ENCODE measurements at places on chromosomes 2 and 18.
A peak's percentile ranks its signal among the peaks of the same experiment; 100 is the strongest.

DNA sequence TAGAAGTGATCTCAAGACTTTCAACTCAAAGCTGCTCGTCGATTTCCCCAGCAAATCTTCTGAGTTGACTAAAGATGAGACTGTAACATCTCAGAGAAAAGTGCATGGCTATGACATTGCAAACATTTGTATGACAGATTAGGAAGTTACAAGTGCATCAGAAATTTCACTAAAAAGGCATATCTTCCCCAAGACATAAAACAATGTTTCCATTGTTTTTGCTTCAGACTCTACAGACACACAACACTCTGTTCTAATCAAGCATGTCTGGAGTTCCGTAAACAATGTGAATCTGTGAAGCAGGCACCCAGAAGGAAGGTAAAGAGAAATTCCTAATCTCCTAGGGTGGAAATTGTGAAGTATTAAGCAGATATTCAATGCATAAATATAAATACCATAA is 144.6 kb upstream of the LYPD1 start:
- no peak for DNase-seq

- DNase-seq, result no peak
Measured at GRCh38 chr2:208570066-208570465, 163.5 kb downstream of the PTH2R start.

DNA sequence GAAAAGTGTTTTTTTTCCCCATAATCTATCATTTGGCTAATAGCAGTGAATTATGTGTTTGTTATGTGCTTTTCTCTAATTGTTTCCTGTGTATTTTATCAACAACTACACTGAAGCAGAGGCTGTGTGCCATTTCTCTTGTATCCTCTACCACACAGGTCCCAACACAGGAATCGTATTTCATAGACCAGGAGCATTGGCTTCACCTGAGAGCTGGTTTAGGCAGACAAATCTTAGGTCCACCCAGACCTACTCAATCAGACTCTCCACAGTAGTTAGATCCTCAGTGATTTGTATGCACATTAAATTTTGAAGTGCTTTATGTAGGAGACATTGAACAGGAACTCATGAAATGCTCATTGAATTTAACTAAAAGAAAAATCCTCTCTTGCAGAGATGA is 109.2 kb downstream of the FSHR start:
- DNase-seq, result no peak

DNA sequence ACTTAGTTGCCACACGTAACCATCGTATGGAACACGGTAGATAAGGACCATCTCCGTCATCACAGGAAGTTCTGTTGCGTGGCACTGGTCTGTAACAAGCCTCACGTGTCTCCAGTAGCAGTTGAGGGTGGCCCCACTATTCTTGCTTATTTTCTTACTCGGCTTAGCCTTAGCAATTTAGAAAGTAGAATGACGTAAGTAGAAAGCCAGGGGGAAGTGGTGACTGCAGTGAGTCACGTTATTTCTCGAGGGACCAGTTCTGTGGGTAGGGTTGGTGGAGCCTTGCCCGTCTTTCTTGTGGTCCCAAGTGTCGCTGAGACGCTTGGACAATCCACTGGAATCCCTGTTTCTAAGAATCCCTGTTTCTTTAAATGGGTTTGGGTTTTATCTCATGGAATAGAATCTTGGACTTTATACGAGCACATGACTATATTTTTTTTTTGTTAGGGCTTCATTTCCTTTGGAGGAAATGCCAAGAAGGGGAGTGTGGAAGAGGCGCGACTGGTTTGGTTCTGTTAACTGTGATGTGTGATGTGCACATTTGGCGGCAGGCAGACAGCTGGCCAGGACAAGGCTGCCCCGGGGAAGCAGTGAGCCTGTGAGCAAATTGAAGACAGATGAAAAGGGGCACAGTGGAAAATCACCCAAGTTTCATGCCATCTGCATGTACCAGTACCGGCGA is 96.2 kb downstream of the CABLES1 start:
- peak; percentile 76 for DNase-seq

GRCh38 chr2:230318190-230319121 is 8.5 kb upstream of the SP140L start:
- DNase-seq, result no peak

- DNase-seq, result no peak
Measured at GRCh38 chr2:40404517-40404916, 47.4 kb downstream of the SLC8A1 start.

DNA sequence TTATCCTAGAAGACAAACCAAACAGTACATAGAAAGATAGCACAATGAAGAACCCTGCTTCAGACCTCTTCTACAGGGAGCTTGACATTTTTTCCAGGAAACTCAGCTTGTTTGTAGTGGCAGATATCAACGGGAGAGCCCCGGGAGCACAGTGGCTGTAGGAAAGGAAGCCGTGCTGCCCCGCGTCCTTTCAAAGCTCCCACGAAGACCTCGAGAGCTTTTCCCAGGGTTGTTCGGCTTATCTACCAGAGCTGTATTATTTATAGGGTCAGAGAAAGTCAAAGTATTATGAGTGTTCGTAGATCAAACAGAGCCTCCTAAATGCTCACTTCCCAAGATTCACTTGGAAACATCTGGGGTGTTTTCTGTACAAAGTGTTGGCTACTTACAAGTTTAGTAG is 167.1 kb upstream of the COPS8 start:
- no peak for DNase-seq

- no peak for DNase-seq
Measured at GRCh38 chr2:229401171-229401865, 130.2 kb upstream of the PID1 start.

GRCh38 chr18:12882453-12883371 is 1.3 kb downstream of the PTPN2 start:
- DNase-seq, result no peak

DNA sequence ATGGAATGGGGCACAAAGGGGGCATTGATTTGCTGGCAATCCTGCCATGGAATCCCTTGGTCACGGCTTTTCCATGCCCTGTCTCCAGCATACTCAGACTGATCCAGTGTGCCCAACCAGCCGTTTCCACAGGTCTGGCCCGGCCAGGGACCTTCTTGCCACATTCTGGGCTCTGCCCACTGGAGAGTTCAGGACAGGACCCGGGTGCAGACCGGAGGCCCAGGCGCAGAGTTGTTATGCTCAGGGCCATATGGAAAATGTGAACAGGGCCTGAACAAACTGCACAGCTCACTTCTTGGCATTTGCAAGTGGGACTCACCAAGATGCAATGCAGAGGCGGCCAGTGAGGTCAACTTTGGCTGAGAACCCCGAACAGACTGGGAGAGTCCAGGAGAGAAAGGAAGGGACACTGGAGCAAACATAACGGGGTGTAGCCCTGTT is 15.6 kb upstream of the ASAP2 start:
- DNase-seq, result no peak

DNA sequence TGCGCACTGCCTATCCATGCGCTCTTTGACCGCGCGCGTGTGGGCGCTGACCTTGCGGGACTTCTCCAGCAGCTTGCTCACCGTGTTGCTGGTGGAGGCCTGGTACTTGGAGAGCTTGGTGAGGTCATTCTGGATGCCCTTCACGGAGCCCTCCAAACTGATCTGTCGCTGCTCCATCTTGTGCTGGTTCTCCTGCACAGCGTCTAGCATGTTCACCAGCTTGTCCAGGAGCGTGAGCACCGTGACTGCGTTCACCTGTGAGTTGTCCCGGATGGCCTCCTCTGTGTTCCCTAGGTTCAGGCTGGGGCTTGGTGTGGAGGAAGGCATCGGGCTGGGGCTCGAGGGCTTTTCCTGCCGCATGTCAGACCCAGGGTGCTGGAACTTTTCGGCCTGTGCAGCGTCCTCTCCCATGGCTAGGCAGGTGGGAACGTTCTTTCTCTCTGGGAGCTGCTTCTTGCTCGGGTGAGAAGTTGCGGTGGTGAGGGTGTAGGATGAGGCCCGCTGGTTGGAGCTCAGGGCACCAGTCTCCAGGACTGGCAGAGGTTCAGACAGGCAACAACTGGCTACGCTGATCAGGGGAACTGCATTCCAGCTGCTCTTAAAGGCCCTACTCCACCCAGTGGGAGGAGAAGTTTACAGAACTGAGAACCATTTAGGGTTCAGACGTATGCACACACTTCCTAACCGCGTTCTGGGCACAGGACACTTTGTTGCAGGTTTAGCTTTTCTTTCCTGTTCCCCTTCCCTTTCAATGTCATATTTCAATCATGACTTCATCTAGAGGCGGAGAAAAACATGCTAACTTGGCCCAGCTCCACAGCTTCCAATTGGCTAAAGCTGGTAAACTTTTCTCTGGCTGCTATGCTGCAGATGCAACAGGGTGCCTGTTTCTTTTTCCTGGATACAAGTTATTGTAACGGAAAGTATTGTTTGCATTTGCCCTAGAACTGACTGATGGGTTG is at the start of gene CAVIN2:
Gene CAVIN2 (minus strand): TSS at position 574 of the 962 bp plus-strand sequence. CDS start 163 bp downstream, at position 411.
- DNase-seq, result no peak

DNA sequence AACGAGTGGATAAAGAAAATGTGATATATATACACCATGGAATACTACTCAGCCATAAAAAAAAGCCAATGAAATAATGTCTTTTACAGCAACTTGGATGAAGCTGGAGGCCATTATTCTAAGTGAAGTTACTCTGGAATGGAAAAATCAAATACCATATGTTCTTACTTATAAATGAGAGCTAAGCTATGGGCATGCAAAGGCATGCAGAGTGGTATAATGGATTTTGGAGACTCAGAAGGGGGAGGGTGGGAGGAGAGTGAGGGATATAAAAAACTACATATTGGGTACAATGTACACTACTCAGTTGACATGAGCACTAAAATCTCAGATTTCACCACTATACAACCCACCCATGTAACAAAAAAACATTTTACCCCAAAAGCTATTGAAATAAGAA is 1.7 kb upstream of the MSGN1 start:
- no peak for DNase-seq

GRCh38 chr2:134462275-134462674 is 208.4 kb downstream of the MGAT5 start:
- no peak for DNase-seq

DNA sequence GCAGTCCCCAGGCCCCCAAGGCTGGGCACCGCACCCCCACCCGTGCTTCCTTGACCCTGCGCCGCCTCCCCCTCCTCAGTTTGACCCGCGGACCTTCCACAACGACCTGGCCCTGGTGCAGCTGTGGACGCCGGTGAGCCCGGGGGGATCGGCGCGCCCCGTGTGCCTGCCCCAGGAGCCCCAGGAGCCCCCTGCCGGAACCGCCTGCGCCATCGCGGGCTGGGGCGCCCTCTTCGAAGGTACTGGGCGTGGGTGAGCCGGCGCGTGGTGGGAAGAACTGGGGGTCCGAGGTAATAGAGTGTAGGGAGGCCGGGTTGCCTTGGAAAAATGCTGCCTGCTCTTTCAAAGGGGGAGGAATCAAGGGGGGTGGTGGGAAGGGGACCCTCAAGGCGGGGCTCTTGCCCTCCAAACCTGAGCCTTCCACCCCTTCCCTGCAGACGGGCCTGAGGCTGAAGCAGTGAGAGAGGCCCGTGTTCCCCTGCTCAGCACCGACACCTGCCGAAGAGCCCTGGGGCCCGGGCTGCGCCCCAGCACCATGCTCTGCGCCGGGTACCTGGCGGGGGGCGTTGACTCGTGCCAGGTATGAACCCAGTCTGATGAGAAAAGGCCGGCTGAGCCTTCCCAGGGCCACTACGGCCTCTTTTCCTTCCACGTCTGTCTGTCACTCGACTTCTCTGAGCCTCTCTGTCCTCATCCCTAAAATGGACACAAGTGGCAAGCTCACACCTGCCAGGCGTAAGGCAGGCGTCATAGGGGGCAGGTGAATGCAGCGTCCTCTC is 2.6 kb downstream of the PRSS56 start:
- no peak for DNase-seq

DNA sequence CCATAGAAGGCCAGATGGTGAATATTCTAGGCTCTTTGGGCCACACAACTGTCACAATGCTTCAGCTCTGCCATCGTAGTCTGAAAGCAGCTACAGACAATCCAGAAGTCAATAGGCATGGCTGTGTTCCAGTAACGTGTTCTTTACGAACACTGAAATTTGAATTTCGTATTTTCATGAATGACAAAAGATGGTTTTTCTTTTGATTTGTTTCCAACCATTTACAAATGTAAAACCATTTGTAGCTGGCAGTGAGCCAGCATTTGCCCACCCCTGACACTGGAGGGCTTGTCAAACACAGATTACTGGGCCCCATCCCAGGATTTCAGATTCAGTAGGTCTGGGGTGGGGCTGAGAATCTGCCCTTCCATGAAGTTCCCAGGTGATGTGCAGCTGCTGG is 83.0 kb upstream of the ATG16L1 start:
- no peak for DNase-seq

- no peak for DNase-seq
Measured at GRCh38 chr2:65350651-65351056, 81.7 kb downstream of the SPRED2 start.

- no peak for DNase-seq
Measured at GRCh38 chr2:160428405-160428763, 65.2 kb downstream of the RBMS1 start.

GRCh38 chr18:74760436-74760835 is 162.8 kb downstream of the ZNF407 start:
- DNase-seq, result no peak

DNA sequence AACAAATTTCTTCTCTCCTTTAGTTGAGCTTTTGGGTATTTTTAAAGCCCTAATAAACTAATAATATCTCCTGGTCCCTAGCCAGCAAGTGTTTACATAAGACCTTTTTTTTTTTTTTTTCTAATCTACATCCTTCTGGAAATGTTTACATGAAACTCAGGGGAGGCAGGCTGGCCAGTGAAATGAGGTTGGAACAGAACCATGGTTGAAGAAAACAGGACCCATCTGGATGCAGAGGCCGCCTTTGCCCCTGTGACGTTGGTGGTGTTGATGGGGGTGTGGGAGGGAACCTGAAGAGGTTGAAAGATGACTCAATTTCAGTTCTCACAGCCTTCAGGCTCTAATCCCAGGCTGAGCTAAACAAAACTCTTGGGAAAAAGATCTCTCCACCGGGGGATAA is 118.5 kb downstream of the NRP2 start:
- DNase-seq, result no peak

DNA sequence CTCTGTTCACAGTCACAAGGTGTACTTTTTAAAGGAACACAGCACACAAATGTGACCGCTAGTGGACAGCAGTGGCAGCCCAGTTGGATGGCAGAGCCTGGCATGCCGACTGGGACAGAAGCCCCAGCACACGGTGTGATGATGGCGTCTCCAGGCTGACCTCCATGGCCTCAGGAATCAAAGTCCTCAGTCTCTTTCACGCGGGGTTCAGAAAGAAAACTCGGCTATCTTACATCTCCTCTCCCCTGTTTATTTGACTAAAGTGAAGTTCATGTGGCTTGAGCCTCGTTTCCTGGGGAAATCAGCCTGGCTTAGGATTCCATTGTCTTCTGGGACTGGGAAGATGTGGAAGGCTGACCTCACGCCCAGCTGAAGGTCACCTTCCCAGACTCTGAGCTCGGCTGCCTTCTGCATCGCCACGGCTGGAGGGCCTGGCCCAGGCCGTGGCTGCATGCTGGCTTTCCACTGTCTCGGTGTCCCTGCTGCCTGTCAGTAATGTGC is 56.1 kb downstream of the ASAP2 start:
- DNase-seq, result no peak

DNA sequence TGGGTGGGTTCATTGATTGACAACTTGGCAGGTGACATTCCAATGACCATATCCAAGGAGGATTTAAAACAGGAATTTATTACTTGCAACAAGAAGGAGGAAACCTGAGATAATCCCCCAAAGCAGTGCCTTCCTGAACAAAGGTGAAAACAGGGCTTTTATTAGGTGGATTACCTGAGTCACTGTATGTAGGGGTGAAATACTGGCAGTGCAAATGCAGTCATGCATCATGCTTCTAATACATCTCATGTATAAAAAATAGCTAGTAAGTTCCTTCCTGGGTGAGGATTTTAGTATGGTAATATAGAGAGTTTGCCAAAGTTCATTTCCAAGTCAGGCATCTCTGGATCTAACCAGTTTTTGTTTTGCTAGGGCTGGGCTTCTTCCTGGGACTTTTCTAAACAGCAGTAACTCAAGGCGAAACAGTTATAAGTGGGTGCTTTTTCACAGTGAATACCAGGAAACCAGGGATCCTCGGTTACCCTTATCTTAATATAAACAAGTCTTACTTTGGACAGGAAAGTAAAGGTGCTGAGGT is 583.4 kb upstream of the LRRTM1 start:
- no peak for DNase-seq

Data from stimulated activated CD4-positive, alpha-beta T cell treated with anti-CD3 and anti-CD28 coated beads, Interleukin-15, amount 100 ng/mL, for 48 hours (primary cell).